Omental fat pad (tissue), 4 donors: ENCODE measurements at places on chromosomes 13 and 19. TPM values are rescaled to one million over a fixed set of nuclear protein-coding genes. Genes with fewer than 3 reads are reported as not detected.

KLHL1 gene
- not detected for total RNA-seq

FUT1 gene
- total RNA-seq: 2.2 TPM

MAST1 gene
- total RNA-seq: not detected

IGFL1 gene
- not detected for total RNA-seq

POGLUT2 gene
- total RNA-seq: 5.1 TPM

GIPR gene
- total RNA-seq: 1.2 TPM

SLC25A23 gene
- total RNA-seq: 26.4 TPM

KLK10 gene
- total RNA-seq: 9.8 TPM

FBN3 gene
- not detected for total RNA-seq

CDADC1 gene
- total RNA-seq: 9.6 TPM

FGF21 gene
- total RNA-seq: not detected

GRCh38 chr13:95361686-95362085 is 60.4 kb upstream of the ABCC4 start:
- DNase-seq: no peak

GRCh38 chr19:10146142-10146541 is 26.4 kb upstream of the EIF3G start:
- no peak for DNase-seq

DNA sequence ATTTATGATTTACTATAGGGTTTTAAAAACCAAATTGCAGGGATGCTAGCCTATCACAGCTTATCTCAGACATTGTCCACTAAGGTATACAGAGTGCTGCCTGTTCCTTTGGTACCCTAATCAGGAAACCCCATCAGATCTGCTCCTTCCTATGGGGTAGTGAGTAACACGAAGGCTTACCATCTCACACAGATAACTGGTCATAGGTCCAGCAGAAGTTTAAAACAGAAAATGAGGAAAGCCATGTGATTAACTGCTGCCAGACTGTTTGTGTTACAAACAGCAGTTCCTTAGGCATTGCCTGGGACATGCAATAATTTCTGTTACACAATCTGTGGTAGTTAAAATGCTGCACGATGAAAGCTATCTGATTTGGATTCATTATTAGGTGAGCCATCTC is 53.5 kb upstream of the ALOX5AP start:
- no peak for DNase-seq

- no peak for DNase-seq
These were observed 783.6 kb downstream of the UQCRFS1 start for GRCh38 chr19:28429356-28429755.

DNA sequence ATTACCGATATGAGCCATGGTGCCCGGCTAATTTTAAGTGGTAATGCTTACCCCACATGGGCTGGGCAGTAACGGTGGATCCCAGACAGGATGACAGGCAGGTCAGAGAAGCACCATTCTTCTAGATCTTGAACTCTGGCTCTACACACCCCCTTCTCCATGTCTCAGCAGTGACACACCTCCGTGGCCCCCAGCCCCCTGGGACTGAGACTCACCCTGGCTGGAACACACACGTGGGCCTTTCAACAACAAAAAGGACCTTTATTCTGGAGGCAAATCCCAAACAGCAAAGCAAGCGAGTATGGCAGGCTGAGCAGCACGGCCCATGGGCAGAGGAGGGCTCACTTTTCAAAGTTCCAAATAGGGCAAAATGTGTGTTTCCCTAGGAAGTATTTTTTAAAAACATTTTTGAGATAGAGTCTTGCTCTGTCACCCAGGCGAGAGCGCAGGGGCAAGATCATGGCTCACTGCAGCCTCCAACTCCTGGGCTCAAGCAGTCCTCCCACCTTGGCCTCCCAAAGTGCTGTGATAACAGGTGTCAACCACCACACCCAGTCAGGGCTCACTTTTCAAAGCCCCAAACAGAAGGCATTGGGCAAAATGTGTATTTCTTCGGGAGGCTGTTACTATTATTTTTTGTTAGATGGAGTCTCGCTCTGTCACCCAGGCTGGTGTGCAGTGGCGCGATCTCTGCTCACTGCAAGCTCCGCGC is 4.2 kb upstream of the PLIN4 start:
- no peak for DNase-seq

GRCh38 chr19:58218899-58219298 is 9.8 kb upstream of the ZNF544 start:
- no peak for DNase-seq

- no peak for DNase-seq
These were observed 18.5 kb downstream of the TMED1 start for GRCh38 chr19:10817291-10818038.

DNA sequence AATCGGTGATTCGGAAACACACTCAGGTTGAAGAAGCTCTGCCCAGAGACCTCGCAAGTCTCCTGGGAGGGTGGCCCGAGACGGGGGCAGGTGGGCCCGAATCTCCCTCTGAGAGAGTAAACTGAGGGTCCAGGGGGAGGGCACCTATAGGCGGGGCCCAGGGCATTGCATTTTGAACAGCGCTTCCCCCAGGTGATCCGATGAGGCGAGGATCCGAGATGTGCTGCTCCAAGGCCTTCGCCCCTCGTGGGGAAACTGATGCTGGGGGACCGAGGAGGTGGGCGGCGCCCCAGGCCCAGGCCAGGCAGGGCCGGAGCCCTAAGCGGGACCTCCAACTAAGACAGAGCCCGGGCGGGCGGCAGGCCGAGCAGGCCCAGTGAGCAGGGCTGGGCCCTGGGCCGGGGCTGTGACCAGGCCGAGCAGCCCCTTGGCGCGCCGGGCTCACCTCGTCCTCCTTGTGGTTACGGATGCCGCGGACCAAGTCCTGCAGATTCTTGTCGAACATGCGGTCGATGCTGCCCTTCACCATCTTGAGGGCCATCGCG is 500 bp downstream of the AP3D1 start:
- no peak for DNase-seq

DNA sequence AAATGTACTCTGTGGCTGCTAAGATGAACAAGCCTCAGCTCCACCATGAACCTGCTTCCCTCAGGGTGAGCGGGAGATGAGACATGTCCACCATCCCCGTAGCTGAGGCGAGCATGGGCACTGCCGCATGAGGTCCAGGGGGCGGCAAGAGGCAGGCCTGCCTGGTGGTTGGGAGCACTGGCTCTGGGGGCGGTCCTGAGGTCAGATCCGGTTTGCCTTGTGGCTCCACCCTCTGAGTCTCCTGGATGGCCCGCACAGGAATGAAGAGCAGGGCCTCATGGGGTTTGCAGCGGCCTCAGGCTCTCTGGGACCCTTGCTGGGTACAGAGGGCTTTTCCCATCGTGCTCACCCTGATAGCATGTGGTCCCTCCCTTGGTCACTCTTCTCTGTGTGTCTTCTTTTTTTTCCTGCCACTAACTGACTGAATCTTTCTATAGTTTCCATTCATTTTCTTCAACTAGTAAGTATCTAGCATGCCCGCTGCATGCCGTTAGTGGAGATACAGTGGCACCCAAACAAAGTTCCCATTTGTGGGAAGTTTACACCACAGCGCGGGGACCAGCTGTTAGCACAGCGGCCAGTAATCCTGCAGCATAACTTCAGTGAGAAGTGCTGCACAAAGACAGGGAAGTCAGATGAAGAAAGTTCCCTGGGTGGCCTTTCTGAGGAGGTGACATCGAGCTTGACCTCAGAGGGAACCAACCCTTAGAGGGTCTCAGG is 37.3 kb downstream of the CAPN12 start:
- DNase-seq: no peak

DNA sequence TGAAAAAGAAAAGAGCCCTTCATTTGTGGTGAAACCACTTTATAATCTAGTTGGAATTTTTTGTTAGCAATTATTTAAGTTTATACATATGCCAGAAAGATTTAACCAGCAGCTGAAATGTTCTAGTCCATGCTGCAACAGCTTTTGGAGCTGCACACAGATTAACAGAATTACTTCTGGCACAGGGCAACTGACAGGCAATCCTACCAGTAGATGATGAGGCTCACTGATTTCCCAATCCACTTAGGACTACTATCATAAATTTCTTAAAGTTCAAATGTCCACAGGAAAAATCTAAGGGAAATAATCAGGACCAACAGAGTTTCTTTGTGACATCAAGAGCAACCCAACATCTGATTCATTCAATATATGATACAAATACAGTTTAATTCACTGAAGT is 78.8 kb downstream of the CRYL1 start:
- no peak for DNase-seq

DNA sequence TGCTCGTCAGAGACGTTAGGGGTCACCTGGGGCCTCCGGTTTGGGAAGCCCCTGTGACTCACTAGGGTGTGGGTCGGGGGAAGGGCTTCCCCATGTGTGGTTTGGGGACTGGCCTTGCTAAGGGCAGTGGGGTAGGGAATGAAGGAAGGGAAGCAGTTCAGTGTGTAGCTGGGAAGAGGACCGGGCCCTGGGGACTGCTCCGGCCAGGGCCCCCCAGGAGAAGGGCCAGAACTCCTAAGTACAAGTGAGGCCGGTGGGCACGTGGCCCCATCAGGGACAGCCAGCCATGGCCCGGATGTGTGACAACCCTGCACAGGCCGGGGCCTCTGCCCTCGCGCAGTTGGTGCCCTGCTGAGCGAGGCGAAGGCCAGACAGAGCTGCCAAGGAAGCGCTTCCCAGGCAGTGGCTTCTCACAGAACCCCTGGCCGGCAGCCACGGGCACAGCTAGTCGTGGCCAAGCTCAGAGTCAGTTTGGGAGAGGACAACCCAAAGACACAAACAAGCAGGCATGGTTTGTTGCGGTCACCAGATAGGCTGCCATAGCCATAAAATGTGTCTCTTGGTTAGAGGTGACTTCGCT is 25.7 kb downstream of the TEX29 start:
- no peak for DNase-seq

GRCh38 chr19:1860042-1860775 is 3.2 kb downstream of the KLF16 start:
- no peak for DNase-seq

GRCh38 chr19:4390017-4390566 is 10.3 kb downstream of the SH3GL1 start:
- no peak for DNase-seq

DNA sequence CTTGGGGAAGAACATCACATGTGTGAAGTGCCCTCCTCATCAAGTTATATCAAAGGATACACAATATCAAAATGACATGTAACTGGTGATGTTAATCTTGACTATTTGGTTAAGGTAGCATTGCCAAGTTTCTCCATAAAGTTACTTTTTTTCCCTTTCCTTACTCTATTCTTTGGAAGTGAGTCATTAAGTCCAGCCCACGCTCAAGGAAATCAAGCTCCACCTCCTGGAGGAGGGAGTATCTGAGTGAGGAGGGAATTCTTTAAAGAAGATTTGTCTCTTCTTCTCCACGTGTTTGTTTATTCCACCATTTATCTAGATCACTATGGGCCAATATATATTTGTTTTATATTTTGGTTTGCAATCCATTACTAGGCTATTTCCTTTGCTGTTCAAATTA is 33.6 kb upstream of the FNDC3A start:
- no peak for DNase-seq

DNA sequence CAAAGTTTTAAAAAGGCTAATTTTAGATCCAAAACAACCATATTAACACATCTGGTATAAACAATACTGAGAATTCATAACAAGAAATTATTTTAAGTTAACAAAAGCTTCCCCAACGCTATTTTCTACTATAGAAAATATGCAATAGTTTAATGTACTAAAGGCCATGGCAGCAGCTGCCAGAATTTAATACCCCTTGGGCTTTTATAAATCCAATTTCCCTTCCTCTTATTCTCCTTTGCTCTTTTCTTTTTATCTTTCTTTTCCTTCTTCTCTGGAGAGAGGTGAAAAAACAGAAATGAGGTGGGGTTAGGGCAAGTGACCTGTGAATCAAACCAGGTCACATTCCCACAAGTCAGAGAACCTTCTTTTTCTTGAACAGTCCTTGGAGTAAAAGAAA is 58.9 kb downstream of the ENOX1 start:
- no peak for DNase-seq

DNA sequence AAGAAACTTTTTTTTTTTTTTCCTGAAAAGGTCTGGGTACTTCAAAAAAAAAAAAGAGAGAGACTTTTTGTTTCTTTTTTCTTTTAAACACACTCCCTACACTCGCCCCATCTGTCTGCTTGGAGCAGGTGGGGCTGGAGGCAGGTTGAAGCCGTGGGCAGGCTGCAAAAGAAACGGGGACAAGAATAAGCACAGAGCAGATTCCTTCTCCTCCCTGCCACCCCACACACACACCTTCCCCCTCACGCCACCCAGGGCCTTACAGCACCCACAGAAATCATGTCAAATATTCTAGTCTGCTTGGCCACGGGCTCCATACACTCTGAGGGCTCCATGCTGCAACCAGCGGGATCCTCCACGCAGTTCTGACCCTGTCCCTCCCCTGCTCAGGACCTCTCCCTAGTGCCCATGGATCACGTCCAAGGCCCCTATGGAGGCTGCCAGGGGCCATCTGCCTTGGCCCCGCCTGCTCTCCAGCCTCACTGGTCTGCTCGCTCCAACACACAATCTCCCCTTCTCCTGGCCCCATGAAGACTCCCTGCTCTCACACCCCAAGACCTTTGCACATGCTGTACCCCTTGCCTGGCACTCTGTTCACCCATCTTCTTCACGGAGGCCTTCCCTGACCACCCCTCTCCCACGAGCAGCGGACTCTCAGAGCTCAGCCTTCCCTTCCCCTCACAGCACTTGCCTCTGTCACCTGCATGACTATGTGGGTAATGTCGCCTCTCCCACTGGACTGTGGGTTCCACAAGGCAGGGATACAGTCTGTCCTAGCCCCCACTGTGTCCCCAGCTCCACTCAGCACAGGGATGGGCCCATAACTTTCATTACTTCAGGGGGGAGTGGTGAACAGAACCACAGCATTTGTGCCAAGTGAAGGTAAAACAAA is 11.4 kb downstream of the AKT2 start:
- DNase-seq: no peak

GRCh38 chr19:49119411-49120324 is at the start of gene PPFIA3:
TSS of gene PPFIA3 (plus strand) at chr19:49119544. CDS start at chr19:49127874, 8,330 bp downstream.
- DNase-seq: no peak

DNA sequence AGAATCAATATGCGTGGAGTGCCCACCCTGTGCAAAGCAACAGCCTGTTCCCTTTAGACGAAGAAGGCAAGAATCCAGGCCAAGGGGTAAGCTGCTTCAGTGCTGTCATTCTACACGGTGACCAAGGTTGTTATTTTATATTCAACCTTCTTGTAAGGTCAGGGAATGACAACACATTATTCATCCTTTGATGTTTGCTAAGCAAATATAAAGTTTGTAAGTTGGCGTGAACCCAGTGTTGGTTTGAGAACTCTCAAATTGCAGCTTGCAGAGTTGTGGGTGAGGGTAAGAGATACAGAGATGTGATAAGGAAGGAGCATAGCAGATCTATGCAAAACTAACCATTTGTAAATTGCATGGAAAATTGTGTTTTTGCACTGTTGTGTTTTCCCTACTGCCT is 436.7 kb downstream of the FGF9 start:
- DNase-seq: no peak

- peak; percentile 49 for DNase-seq
These were observed 21.9 kb downstream of the ANKRD27 start for GRCh38 chr19:32652894-32653598.

- peak; percentile 50 for DNase-seq
These were observed 63.4 kb downstream of the EFNB2 start for GRCh38 chr13:106471957-106472543.

GRCh38 chr13:113098162-113098732 is 7.3 kb upstream of the F7 start:
- DNase-seq: no peak

- no peak for DNase-seq
These were observed 798 bp upstream of the COX6B2 start for GRCh38 chr19:55355213-55355821.

GRCh38 chr13:62119739-62120700 is 704.4 kb upstream of the PCDH20 start:
- no peak for DNase-seq

GRCh38 chr13:60155978-60156377 is 7.8 kb downstream of the DIAPH3 start:
- no peak for DNase-seq
